ENCODE measurements at places on chromosomes 12 and 14.

GRCh38 chr14:73262427-73263183, 25.3 kb downstream of the PAPLN start:
- DNase-seq: no peak

GRCh38 chr12:98355322-98355721, 160.1 kb upstream of the TMPO start:
- no peak for DNase-seq

GRCh38 chr14:38124506-38124905, 83.2 kb upstream of the SSTR1 start:
- no peak for DNase-seq

GRCh38 chr14:94103554-94104150, 6.9 kb upstream of the IFI27 start:
- DNase-seq: no peak

GRCh38 chr14:104858811-104859426, 6.1 kb upstream of the CEP170B start:
- no peak for DNase-seq

GRCh38 chr12:55795950-55796349, 21.6 kb downstream of the SARNP start:
- no peak for DNase-seq

DNA sequence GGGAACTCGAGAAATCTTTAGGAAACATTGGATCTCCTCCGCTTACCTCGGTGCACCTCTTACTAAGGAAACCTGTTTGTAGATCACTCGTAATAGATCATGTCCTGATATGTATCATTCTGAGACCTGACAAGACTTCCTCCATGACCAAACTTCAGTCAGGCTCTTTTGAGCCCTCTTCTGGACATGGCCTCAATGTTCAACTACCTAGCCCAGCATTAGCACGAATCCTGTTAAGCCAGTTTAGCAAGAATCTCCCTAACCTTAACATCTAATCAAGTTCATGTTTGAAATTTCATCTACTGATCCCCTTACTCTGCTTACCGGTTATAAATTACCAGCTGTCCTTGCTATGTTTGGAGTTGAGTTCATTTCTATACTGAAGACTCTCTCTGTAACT, 713.9 kb upstream of the USP15 start:
- no peak for DNase-seq

- DNase-seq: no peak
Measured at GRCh38 chr12:41897593-41897992, 247.1 kb downstream of the GXYLT1 start.

DNA sequence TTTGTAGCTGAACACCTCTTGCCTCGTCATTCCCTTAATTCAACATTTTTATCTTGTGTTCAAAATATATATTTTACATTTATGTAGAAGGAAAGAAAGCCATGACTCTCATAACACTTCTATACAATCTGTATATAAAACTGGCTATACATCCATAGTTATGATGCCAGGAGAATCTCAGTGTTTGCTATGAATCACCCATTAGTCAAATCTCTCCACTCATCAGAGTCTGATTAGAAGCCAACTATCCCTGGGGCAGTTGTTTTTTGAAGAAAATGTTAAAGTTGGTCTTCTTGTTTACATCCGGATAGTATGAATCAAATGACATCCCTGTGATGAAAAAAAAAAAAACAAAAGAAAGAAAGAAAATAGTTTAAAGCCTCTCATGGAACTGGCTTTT, 503.9 kb downstream of the NELL2 start:
- no peak for DNase-seq

DNA sequence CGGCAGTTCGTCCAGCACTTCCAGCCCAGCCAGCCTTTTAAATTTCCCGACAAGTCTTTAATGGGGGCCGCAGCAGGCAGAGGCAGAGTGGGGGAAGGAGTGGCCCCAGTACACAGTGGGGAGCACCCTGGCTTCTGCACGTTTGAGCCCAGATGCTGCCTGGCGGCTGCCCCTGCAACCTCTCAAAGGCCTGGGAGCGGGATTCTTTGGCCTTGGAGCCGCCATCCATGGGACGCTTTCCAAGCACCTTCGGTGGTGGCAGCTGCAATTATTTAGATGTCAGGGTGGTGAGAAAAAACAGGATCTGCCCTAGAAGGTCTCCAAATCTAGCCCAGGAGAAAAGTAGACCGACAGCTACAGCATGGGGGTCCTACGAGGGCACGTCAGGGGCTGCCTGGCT, 46.0 kb downstream of the FAM222A start:
- no peak for DNase-seq

DNA sequence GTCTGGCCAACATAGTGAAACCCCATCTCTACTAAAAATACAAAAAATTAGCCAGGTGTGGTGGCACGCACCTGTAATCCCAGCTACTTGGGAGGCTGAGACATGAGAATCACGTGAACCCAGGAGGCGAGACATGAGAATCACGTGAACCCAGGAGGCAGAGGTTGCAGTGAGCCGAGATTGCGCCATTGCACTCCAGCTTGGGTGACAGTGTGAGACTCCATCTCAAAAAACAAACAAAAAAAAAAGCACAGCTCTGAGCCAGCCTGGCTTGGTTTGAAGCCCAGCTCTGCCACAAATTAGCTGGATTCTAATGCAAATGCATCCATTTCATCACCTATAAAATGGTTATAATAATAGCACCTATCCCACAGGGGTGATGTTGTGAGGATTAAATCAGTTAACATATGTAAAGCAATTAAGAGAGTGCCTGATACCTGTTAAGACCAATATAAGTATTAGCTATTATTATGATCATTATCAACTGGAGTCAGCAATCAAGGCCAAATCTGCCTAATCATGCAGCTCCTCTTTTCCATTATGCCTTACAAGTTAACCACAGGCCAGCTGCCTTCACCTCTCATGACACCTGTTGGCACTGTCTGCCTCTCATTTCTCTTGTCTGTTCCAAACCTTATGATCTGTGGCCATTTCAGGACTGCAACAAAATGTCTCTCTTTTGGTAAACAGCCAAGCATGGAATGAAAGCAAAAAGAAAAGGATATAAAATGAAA, 2.1 kb downstream of the GNPTAB start:
- no peak for DNase-seq

Measured in activated CD8-positive, alpha-beta memory T cell treated with anti-CD3 and anti-CD28 coated beads, Interleukin-2, amount 50 U/mL, for 48 hours (primary cell).